ENCODE measurements at places on chromosomes 1 and 21.

- DNase-seq: no peak
These were observed 228.0 kb downstream of the RYR2 start for GRCh38 chr1:237269938-237270337.

DNA sequence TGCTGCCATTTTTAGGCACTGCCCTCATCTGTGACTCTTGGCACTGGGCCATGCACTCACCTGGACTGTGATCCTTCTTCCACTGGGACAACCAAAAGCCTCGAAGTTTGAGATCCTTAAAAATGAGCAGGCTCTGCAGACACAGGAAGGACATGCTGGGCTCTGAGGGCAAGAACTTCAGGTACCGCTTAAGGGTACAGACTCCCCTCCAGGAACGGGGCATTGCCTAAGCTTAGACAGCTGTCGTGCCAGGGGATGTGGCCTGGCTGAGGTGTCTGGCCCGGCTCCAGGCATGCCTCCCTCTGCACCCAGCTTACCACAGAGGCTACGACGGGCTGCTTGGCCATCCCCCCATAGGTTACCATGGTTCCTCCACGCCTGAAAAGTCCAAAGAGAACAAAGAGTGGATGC is 14.2 kb upstream of the SRSF4 start:
- DNase-seq: no peak

DNA sequence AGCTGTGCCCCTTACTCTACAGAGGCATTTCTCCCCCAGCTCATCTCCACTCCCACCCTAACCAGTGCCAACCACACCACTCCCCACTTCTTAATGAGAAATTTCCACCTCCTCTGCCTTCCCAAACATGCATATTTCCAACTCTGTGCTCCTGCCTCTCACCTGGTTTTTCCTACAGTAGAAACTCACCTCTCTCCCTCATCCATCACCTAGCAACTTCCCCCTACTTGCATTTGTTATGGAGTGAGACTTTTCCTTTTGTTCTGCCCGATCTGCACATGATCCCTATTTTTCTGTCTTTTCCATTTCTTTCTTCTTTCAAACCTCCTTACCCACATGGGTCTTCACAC is 11.9 kb downstream of the RGS8 start:
- no peak for DNase-seq

GRCh38 chr21:26451081-26451740 is 121.9 kb downstream of the CYYR1 start:
- no peak for DNase-seq

DNA sequence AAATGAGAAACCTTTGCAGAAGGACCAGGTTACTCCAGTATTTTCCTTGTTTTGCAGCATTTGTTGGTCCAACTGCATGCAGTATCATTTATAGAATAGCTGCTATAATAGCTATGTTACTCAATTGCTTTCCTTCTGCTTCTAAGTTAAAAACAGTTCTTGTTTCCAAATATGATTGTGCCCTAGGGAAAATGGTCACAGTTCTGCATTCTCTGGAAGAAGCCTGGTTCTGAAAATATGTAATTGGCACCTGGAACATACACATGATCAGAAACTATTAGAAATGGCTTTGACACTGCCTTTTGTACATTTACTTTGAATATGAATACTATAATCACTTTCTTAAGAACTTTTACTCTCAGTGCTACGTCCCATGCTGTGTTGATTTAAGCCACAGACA is 33.6 kb downstream of the HENMT1 start:
- no peak for DNase-seq

- no peak for DNase-seq
These were observed 9.6 kb downstream of the ACKR1 start for GRCh38 chr1:159214149-159214760.

- DNase-seq: no peak
These were observed 48.1 kb downstream of the PRKCZ start for GRCh38 chr1:2098301-2098698.
